ENCODE measurements at places on chromosomes 2 and 18.

- DNase-seq: no peak
Measured at GRCh38 chr18:39564716-39565115, 1999.1 kb upstream of the CELF4 start.

DNA sequence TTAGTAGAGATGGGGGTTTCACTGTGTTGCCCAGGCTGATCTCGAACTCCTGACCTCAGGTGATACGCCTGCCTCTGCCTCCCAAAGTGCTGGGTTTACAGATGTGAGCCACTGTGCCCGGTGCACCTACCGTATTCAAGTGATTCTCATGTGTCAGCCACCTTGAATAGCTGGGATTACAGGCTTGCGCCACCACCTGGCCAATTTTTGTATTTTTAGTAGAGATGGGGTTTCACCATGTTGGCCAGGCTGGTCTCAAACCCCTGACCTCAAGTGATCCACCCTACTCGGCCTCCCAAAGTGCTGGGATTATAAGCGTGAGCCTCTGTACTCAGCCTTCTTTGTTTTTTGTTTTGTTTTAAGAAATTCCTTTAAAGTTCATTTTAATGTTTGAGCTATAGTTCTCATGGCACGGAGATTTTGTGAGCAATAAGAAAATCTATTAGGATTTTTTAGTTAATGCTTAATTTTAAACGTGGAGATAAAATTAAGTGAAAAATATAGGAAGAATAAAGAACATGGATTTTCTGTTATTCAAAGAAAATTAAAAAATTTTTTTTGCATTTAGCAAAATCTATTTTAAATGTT, 242.6 kb downstream of the PHLPP1 start:
- DNase-seq: no peak

- DNase-seq: no peak
Measured at GRCh38 chr2:226431288-226431948, 368.2 kb downstream of the IRS1 start.

- DNase-seq: no peak
Measured at GRCh38 chr2:9017411-9017810, 13.9 kb upstream of the MBOAT2 start.

- DNase-seq: no peak
Measured at GRCh38 chr2:128466376-128466775, 147.7 kb upstream of the HS6ST1 start.

DNA sequence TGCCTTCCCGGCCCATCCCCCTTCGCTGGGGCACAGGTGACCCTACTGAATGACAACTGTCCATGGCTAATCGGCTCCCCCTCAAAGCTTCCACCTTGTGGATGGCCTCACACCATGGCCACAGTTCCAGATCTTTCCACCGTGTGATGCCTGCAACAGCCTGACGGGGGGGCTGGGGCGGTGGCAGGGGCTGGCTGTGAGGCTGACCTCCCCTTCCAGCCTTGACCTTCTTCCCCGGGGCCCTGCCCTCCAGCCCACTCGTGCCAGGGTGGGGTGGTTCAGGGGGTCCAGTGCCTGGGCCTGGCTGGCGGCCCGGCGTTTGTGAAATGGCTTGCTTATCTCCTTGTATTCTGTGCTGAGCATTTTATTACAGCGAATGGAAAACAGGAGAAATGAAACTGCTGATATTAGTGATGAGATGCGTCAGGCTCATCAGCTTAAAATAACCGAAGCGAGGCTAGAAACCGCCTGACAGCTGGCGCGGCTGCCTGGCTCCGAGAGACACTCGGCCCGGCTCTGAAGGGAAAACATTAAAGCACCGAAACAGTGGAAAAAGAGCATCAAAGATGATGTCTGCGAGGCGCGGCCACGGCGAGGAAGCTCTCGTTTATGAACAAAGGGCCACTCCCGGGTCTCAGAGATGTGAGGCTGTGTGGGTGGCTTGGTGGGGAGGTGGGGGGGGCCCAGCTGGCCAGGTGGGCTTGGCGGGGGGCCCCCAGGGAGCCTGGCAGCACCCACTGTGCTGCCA, 916 bp upstream of the PDCD1 start:
- DNase-seq: peak; percentile 74

GRCh38 chr2:46697830-46698323, 217.7 kb downstream of the MCFD2 start:
- no peak for DNase-seq

- DNase-seq: no peak
Measured at GRCh38 chr2:18473241-18474181, 86.9 kb downstream of the RDH14 start.

DNA sequence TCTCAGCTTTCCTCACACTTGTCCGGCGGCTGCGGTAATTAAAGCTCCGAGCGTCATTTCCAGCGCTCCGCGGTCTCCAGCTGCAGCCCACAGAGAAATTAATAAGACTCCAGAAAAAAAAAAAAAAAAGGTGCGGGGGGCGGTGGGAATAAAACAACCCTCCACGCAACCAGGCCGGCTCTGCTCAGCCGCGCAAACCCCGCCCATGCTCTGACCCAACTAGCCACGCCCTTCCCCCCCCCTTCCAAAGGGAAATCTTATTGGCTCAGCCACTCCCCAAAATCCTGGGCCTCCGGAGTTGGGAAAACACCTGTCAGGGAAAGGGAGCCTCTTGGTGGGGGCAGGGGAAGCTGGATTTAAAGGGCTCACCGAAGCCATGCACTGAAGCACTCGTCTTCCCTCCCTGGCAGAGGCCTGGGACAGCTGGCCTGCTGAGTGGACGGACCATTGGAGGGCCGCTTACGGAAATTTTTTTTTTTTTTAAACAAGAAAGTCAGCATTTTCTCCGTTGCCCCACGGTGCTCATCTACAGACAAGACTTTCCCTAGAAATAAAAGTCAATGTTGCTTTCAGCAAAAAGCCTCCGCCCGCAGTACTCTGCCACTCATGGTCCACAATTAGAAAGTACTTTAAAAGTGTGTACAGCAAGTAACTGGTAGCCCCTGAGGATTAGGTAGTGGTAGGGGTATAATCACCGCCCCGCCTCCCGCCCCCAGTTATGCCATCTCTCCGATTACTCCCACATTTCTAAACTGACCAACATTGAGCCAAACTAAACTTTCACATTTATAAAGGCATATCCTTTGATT, 674 bp upstream of the ERBB4 start:
- no peak for DNase-seq

GRCh38 chr2:53569957-53570727, 197.5 kb upstream of the CHAC2 start:
- no peak for DNase-seq

- DNase-seq: no peak
Measured at GRCh38 chr2:5946225-5947115, 254.3 kb downstream of the SOX11 start.

- no peak for DNase-seq
Measured at GRCh38 chr18:67531929-67532328, 15.4 kb upstream of the DSEL start.

- no peak for DNase-seq
Measured at GRCh38 chr2:16615687-16616615, 49.7 kb downstream of the CYRIA start.

DNA sequence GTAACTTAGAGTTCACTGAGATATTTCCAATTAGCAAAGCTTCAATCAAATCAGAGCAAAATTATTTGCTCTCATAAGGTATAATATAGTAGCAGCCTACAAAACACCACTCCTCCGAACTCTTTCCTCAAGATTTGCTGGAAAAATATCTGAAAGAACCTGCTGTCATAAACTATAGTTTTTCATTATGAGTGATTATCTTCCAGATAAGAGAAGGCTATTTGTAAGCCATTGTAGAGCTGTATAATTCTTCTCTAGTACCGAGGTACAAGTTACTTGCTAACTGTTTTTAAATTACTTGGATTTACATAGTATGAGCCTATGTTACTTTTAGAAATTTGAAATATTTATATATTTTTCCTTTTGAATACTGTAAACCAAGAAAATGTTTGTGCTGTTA, 2.1 kb downstream of the NDC80 start:
- no peak for DNase-seq

DNA sequence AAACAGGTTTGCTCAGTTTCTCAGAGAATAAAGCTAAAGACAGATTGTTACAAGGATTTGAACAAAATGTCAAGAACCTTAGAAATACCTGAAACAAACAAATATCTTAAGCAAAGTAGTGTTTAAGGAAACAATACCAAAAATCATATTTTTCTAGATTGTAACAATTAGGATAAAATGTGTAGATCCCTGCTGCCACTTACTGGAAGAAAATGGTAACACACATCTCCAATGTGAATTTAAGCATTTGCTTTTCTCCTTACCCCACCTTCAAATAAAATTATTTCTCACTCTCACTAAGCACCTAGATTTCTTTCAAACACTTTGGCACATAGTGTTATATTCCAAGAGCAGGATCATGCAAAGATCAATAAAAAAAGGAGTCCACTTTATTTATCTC, 34.9 kb downstream of the SUCLG1 start:
- DNase-seq: no peak

Data from activated CD8-positive, alpha-beta memory T cell treated with anti-CD3 and anti-CD28 coated beads, Interleukin-2, amount 50 U/mL, for 4 hours (primary cell).